Substantia nigra (tissue), 51 donors: ENCODE measurements at places on chromosomes 3 and 15.
A peak's percentile ranks its signal among the peaks of the same experiment; 100 is the strongest.

GRCh38 chr3:62161371-62161770 is 212.0 kb downstream of the FEZF2 start:
- no peak for DNase-seq

DNA sequence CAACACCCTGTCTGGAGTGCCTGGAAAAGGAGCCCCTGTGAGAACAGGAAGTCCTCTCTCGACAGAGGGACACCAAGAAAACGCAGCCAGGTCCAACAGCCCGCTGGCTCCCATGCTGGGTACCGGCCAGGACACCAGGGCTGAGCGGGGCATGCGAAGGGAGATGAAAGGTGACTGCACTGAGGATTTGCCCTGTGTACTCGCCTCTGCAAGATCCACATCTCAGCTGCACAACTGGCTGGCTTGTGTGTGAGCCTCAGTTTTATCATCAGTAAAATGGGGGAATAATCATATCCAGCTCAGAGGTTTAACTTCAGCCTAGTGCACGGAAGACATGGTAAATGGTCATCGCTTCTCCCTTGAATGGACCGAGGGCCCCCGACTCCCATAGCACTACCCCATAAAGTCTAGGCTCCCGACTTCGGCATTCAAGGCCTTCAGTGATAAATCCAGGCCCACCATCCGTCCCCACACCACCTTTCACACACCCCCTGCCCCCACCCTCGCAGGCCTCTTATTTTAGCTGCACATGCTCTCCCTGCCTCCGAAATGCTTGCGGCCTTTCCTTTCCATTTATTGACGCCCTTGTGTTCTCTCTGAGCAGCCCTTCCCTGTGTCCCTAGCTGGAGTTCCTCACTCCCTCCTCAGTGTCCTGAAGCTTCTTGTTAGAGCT is 15.8 kb downstream of the ISG20 start:
- no peak for DNase-seq

DNA sequence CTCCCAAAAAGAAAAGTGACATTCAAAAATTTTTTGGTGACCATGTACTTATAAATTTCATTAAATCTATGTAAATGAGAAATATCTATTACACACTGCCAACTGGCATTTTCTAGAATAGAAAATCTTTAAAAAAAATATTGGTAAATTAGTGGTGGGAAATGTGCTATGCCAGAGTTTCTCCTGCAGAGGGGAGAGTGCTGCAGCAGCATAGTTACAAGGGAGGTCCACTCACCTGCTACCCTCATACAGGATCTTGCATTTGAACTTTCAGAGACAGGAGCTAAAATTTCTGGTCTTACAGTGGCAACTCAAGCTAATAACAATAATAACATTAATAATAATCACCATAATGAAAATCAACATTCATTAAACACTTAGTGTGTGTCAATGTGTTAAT is 459.6 kb downstream of the NSUN3 start:
- DNase-seq = no peak

GRCh38 chr3:154943981-154944380 is 136.1 kb upstream of the MME start:
- DNase-seq = no peak

DNA sequence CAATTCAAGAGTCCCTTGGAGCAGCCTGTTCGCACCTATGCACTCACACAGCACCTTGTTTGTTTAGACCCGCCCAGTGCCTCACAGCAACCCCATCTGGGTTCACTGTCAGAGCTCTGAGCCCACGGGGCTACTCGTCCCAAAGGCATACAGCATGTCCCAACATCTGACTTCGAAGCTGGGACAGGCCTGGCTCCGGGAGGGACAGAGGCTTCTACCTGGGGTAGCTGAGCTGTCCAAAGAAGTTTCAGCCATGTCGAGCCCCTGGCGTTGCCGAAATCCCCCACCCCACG is 28.6 kb upstream of the CYP11A1 start:
- no peak for DNase-seq

DNA sequence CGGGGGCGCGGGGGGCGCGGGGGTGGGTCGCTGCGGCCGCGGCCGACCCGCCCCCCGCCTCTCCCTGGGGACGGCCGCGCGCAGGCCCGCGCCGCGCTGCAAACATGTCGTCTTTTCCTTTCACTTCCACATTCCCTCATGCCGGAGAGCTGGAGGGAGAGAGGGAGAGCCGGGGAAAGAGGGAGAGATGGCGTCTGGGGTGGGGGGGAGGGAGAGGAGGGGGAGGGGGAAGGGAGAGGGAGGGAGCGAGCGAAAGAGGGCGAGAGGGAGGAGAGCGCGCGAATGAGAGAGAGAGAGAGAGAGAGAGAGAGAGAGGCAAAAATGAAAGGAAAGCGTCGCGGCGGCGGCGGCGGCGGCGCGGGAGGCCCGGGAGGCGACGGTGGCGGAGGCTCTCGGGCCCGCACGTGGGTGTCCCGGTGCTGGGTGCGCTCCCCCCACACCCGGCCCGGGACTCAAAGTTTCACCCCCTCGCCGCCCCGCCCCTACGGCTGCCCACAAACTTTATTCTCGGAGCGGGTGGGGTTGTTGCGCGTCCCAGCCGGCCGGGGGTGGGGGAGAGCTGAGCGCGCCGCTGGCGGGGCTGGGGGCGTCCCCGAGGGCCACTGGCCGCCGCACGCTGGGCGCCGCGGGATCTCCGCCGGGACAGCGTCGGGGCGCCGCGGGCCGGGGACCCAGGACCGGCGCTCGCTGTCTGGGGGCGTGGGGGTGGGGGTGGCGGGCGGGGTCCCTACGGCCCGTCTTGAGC is 731 bp downstream of the ZNF710 start:
- peak; percentile 67 for DNase-seq

- DNase-seq = no peak
Measured at GRCh38 chr3:116270056-116270455, 175.2 kb downstream of the LSAMP start.

GRCh38 chr3:20141316-20141715 is 44.7 kb downstream of the SGO1 start:
- DNase-seq = no peak

DNA sequence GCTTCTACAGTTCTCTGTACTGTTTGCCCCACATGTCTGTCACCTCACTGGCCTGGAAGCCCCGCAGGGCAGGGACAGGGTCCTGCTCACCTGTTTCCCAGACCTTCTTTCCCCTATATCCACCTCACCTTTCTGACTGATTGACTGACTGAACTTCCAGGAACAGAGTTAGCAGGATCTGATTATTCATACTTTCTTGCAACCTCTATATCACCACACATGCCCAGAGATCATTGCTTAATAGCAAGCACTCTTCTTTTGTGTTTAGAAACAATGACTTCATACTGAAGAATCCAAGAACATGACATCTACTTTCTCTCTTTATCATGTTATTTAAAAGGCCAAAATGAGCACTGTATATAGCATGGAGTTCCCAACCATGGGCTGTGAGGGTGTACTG is 18.0 kb upstream of the CLEC3B start:
- no peak for DNase-seq

DNA sequence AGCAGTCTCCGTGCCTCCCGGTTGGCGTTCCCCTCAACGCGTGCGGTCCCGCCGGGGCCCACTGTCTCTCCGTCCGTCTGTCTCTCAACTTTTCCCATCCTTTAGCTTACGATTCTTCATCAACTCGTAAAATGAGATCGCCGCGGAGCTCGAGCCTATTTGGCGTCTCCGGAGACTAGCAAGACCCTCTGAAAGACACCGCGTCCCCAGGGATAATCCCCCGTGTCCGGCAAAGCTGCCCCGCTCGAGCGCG is 3.4 kb downstream of the GATA2 start:
- no peak for DNase-seq

DNA sequence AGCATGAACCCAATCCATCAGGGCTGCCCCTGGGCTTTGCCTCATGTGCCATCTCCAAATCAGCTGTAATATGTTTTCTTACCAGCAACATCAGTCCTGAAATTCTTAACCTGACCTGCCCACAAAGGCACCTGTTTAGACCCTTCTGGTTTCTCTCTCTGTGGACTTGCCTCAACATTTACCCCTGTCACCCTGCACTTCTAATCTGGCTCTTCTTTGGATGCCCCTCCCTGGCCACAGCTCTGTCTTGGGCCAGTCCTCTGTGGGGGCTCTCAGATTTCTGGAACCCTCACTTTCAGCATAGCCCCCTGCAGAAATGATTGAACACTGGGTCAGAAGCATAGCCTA is 168.7 kb upstream of the STAC start:
- DNase-seq = no peak

GRCh38 chr3:100245927-100246326 is 14.9 kb upstream of the TBC1D23 start:
- DNase-seq = no peak

DNA sequence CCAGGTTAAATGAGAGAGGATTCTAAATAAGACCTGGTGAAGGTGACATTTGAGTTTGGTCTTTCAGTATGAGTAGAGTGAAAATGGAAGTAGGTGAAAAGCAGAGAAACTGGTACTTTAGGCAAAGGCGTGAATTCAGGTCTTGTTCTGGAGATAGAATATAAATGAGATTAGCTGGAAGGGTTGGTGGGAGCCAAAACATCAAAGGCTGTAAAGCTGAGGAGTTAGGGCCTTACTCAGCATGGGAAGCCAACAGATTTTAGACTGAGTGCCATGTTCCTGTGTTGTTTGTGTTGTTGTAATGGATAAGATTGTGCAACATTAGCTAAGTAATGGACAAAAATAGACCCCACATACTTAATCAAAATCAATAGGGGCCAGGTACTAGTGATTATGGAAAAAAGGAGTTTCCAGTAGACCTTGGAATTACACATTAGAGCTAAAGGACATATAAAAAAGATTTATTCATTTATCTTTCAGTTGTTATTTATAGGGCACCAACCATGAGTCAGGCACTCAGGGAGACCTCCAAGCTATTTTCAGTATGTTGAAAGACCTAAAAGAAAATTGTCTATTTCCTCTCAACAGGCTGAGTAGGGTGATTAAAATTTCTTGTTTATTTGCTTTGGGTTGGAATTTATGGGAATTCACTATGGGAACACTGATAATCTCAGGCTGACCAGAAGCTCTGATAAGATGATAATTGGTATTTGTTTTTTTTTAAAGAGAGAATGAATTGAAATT is 20.8 kb downstream of the ARL14 start:
- DNase-seq = no peak

- DNase-seq = peak; percentile 33
Measured at GRCh38 chr15:67146875-67147381, 81.5 kb downstream of the SMAD3 start.

DNA sequence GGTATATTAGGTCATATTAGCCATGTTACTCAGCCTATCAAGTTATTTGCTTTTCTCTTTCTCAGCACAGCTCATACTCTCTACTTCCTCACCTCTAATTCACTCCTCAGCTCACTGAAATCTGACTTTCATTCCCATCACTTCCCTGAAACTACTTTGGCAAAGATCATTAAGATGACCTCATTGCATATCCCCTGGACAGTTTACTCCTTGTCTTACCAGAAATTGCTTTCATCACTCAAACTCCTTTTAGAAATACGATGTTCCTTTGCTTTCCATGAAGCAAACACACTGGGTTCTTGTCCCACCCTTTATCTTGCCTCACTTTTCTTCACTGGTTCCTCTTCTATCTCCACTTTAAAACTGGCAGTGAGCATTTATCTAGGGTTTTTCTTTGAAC is 354.4 kb downstream of the TUSC7 start:
- no peak for DNase-seq

- no peak for DNase-seq
Measured at GRCh38 chr15:88125576-88125975, 131.0 kb downstream of the NTRK3 start.

DNA sequence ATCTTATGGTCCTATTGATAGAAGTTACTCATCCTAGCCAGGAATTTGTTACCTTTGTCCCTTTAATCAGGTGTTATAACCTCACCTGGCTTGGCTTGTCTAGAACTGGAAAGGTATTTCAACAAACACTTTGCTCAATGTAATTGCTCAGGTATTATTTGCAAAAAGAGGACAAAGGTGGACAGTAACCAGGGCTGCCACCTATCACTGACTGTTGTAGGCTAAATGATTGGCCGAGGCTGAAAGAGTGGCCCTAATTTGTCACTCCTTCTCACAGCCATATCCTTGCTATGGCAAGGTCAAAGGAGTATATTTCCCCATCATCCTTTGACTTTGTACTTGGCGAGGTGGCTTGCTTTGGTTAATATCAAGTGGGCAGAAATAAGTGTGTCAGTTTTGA is 2.7 kb upstream of the SELENOS start:
- DNase-seq = no peak

DNA sequence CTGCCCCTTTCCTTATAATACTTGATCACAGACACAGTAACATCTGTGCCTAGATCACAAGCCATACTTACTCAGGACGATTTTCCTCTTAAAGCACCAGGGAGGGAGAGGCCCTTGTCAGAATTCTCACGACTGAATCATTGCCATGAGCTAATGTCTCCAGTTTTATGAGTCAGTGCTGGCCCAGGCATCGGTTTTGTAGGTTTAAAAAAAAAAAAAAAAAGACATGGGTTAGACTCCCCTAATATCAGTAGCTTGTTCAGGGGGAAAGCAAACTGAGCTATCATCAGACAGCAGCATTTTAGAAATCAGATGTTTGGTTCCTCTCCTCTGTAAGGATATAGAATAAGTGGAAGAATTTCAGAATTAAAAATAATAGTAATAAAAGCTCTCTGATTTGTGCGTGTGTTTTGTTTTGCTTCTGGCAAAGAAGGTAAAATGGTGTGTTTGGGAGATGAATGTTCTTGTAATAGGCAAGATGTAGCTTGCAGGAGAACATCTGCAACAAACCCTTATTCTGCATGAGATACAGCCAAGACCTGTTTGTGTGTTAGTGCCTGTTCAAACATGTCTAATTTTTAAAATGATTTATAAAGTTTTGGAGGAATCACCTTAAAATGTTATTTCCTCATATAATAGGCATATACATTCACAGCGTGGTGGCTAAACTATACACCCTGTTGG is 193.6 kb downstream of the TP63 start:
- no peak for DNase-seq

- DNase-seq = no peak
Measured at GRCh38 chr15:31461375-31461774, 134.7 kb downstream of the KLF13 start.

- DNase-seq = no peak
Measured at GRCh38 chr15:58420579-58421043, 11.2 kb upstream of the LIPC start.

GRCh38 chr15:77033729-77034671 is 36.9 kb downstream of the TSPAN3 start:
- no peak for DNase-seq

DNA sequence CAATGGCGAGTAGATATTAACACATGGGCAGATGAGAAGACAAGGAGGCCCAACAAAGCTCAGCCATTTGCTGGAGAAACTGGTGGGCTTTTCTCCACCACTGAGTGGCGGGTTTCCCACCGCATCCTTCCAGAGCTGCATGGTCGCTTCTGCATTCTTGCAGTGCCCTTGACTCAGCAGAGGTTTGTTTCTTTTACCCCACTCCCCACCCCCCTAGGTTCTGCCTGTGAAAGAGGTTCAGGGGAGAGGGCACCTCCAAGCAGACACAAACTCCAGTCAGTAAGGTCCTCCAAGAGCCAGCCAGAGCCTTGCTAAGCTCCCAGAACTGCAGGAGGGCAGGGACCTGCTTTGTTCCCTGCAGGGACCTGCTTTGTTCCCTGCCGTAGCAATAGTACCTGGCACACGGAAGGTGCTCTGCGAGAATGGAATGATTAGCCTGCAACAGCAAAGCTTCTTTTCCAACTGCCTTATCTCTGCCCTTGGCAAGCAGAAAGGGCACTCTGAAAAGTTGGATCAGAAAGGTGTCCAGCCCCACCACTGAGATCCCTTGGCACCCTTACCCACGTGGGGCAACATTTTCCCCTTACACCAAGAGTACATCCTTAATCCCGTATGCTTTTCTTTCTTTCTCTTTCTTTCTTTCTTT is 1.4 kb downstream of the PAQR5 start:
- DNase-seq = no peak
